Putamen (tissue), 1 donor: ENCODE measurements at places on chromosomes 7 and 10.

DNA sequence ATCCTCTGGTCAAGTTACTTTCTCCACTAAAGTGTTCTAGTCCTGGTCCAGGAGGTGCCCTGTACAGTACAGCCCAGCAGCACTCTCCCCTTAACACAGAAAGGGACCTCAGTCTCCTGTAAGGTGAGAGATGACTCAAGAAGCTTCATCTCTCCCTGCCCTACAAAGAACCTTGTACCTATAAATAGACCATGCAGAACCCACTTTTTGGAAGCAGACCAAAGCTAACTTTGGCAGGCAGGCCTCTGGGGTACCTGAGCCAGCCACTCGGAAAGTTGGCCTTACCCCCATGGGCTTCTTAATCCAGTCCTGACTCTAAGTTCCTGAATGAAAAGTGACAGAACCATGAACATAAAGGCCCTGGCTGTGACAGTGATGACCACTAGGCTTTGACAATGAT, 454.8 kb downstream of the KCNMA1 start:
- no peak for DNase-seq

DNA sequence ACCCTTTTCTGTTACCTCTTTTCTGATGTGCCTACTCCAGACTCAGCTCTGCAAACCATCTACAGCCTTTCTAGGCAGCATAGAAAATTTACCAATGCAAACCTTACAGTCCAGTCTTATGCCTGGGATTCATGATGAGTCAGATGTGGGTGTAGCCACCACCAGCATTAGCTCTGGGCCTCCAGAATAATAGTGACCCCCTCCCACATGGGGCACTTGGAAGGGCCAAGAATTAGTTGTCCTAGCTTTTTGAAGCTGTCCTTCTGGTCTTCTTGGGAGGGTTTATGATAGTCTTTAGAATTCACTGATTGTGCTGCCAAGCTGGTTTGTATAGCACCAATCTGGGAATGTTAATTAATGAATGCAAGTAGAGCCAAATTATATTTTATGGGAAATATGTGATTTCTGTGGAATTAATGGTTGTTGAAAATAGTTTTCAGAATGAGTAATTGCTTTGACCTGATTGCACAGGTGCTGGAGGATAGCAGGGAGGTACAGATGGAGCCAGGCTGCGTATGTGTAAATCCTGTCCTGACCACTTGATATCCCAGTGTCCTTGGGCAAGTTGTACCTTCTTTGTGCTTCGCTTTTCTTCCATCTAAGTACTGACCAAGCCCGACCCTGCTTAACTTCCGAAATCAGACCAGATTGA, 94.8 kb downstream of the CPED1 start:
- DNase-seq, result no peak

DNA sequence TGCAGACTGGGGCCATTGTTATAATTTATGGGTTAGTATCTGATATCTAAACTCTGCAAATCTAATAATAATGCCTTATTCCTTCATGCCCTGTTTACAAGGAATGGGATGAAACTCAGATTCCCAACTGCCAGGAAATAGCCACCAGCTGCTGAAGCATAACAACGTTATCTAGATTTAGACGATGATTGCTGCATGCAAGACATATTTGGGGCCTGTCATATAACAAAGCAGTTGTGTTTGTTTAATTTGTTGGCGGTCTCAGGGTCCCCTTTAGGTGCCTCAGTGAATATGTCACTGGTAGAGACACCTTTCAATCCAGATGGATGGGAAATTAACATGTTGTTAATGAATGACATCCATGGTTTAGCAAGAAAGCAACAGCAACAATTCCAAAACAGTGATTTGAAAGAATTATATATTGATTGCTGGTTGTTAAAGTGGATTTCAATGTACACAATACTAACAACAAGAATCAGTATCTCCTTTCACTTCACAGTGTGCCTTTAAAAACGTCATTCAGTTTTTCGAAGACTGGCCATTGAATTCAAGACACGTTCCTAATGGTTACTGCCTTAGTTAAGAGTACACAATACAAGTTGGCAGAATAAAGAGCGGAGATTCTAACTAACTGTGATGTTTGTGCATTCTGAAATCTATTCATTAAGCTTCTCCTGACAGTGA, 860.6 kb upstream of the CELF2 start:
- DNase-seq, result no peak

DNA sequence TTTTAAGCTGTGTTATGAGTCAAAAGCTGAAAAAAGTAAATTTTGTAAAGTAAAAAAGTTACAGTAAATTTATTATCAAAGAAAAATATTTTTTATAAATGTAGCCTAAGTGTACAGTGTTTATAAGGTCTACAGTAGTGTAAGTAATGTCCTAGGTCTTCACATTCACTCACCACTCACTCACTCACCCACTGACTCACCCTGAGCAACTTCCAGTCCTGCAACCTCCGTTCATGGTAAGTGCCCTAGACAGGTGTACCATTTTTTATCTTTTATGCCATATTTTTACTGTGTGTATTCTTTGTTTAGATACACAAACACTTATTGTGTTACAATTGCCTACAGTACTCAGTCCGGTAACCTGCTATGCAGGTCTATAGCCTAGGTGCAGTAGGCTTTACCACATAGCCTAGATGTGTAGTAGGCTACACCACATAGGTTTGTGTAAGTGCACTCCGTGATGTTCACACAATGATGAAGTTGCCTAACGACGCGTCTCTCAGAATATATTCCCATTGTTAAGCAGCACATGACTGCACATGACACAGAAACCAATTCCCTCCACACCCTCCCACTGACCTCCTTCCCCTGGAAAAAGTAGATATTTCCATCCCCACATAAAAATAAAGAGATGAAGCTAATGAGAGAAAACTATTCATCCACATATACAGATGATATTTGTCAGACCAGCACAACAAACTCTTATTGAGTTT, 44.8 kb upstream of the FGL2 start:
- DNase-seq, result no peak

GRCh38 chr10:130352291-130352645, 216.1 kb downstream of the GLRX3 start:
- DNase-seq, result no peak

GRCh38 chr10:30686708-30687107, 57.2 kb upstream of the LYZL2 start:
- no peak for DNase-seq

- DNase-seq, result no peak
Observed at GRCh38 chr10:119619215-119619614, 22.5 kb upstream of the TIAL1 start.

DNA sequence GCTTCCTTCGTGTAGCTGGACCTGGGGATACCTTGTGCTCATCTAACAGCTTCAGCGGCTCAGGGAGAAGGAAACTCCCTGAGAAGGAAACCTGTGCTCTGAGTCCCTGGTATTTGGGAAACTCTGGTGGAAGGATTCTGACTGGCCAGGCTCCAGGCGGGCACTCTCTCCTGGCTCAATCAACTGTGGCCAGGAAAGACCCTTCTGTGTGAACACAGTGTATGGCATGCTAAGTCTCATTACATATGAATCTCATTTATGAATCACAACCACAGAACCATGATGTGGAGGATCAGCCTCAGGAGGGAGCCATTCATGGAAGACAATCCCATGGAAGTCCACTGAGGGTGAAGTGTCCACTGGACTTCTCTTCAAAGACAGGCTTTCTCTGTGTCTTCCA, 20.9 kb downstream of the NPS start:
- no peak for DNase-seq

DNA sequence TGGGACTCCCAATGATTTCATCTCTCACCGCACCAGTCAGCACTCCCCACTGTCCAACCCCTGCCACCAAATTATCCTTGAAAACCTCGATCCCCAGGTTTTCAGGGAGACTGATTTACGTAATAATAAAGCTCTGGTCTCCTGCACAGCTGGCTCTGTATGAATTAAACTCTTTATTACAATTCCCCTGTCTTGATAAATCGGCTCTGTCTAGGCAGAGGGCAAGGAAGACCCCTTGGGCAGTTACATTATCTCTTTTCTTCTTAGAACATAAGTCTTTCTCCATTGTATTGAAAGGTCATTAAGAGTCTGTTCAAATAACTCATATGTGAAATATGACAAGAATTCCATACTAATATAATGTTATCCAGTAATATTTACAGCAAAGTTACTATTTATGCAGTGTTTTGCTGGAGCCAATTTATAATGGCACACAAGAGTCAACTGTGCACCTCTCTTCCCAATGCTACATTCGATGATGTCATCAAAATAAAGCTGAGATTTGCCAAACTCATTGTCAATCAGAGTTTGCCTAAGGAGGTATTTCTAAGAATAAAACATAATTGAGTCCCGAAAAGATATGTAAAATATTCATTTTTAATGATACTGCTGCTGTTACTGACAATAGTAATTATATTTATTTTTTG, 1297.2 kb upstream of the LRRTM3 start:
- DNase-seq, result no peak

- DNase-seq, result peak; percentile 87
Observed at GRCh38 chr7:6447581-6448199, at the start of gene DAGLB. DAGLB (minus strand) TSS chr7:6447954; CDS start chr7:6447842, 112 bp downstream.

- DNase-seq, result no peak
Observed at GRCh38 chr10:104255311-104255981, 754 bp downstream of the GSTO1 start.

DNA sequence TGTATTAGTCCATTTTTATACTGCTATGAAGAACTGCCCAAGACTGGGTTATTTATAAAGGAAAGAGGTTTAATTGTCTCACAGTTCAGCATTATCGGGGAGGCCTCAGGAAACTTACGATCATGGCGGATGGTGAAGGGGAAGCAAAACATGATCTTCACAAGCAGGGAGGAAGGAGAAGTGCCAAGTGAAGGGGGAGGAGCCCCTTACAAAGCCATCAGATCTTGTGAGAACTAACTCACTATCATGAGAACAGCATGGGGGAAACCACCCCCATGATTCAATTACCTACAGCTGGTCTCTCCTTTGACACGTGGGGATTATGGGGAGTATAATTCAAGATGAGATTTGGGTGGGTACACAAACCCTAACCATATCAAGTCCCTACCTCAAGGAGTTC, 85.4 kb downstream of the JAZF1 start:
- DNase-seq, result no peak
